ENCODE measurements at places on chromosomes 5 and 9. TPM values are rescaled to one million over a fixed set of nuclear protein-coding genes. Genes with fewer than 3 reads are reported as not detected.

DNA sequence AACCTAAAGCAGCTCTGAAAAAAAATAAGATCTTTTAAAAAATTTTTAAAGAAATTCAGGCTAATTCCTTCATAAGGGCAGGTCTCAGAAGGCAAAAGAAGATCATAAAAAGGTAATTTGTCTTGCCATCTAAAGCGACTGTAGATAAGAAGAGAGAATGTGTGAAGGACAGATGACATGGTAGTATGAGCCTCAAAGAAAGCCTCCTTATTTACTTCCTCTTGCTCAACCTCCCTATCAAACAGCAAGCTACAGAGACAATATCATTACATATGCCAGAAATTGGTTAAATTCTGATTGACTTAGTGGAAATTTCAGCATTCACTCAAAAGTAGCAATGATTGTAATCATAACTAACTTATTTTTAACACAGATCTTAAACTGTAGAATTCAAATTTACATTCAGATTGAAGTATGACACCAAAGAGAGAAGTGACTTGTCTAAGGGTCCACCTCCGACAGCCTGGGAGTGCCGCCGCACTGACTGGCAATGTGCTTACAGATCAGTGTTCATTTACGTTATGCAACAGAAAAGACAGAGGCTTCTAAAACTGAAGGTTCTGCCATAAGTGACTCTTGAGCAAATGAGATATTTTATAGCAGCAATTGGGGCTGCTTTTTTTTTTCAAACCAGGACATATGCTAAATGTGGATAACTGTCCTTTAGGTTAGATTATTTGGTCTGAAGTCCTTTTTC lies 132.0 kb downstream of the CEMIP2 start:
- DNase-seq = no peak

GRCh38 chr9:115373000-115373709 lies 255.2 kb upstream of the TNC start:
- no peak for DNase-seq

DNA sequence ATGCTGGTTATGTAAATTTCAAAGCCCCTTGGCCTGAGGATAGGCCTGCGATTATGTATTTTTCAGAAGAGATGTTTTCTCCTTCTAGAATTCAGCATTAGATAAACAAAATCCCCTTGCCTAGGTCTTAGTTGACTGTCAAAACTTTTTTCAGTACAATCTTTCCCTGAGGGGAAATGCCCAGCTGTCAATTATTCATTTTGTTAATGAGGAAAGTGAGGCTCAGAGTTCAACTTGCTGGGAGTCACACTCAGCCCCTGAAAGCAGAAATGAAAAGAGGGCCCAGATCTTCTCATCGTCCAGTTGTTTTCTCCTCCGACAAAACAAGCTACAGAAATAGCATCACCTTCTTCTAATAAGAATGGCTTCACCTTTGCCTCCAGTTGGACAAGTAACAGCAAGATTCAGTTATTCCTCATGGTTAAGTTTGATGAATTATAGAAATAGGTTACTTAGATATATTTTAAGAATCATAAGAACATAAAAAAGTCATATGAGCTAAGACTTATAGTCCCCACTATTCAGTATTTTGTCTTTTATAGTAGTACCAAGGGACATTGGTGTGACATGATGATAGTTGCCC lies 627.1 kb upstream of the WWC1 start:
- DNase-seq = no peak

- DNase-seq = no peak
Measured at GRCh38 chr5:103033696-103034095, 86.2 kb downstream of the GIN1 start.

GRCh38 chr5:177146891-177147638 lies 13.5 kb downstream of the NSD1 start:
- no peak for DNase-seq

GRCh38 chr5:150298701-150299451 lies 3.8 kb downstream of the ARSI start:
- DNase-seq = no peak

GRCh38 chr9:112332977-112333638 lies at the start of gene PTBP3:
Gene PTBP3 (minus strand): TSS chr9:112333619. CDS start chr9:112297865, 35,754 bp downstream.
- DNase-seq = peak; percentile 85

GRCh38 chr5:61526207-61526519 lies 194.1 kb downstream of the ZSWIM6 start:
- no peak for DNase-seq

- DNase-seq = no peak
Measured at GRCh38 chr5:136067422-136067821, 38.6 kb downstream of the TGFBI start.

DNA sequence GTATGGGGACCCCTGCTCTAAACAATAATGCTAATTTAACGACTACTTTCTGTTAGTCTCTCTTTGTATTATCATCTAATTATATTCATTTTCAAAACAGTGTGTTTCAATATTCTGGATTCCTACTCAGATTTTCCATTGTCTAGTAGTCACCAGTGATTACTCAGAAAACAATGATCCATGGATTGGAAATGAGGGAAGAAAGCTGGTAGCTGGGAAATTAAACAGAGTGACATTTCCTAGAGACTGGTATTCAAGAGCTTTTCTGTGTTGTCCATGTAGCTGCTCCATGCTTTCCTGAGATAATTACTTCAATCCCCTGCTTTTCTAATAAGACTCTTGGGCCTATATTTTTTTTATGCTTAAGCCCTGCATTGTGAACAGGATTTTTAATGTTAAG lies 1862.1 kb upstream of the C9orf72 start:
- no peak for DNase-seq

DNA sequence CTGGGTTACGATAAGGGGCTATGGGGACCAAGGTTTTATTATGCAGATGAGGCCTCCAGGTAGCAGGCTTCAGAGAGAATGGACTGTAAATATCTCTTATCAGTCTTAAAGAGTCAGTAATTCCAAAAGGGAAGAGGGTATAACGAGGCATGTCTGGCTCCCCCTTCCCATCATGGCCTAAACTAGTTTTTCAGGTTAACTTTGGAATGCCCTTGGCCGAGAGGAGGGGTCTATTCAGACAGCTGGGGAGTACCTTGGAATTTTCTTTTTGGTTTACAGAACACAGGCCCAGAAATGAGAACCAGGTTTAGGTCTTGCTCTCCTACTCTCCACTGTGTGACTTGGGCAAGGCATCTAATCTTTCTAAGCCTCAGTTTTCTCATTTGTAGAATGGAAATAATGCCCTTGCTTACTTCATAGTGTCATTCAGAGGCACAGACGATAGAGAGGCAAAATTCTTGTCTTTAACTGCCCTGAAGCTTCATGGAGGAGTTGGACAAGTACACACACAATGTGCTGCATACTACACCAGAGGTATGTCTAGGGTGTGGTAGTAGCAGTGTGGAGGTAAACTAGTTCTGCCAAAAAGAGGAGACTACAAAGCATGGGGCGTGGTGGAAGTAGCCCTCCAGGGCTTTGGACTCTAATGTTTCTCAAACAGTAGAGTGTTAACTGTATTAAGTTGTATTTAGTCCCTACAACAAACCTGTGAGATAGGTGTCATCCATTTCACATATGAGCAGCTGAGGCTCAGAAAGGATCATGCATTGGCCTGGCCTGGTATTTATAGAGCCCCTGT lies 45.5 kb downstream of the IRF1 start:
- no peak for DNase-seq

- no peak for DNase-seq
Measured at GRCh38 chr5:56212130-56212879, 20.8 kb downstream of the ANKRD55 start.

GRCh38 chr5:35440409-35440808 lies 177.3 kb upstream of the SPEF2 start:
- DNase-seq = no peak

GRCh38 chr9:20579524-20580314 lies 42.6 kb downstream of the MLLT3 start:
- DNase-seq = no peak

GRCh38 chr5:138623053-138623452 lies 47.9 kb upstream of the HSPA9 start:
- DNase-seq = no peak

Gene REXO4
- 12.6 TPM for total RNA-seq

Gene CNTRL
- total RNA-seq = 4.8 TPM

Gene TMEM252
- 0.18 TPM for total RNA-seq

Gene PTBP3
- total RNA-seq = 25.4 TPM

Gene FST
- total RNA-seq = 10.5 TPM
